Cerebellar cortex (tissue), 1 donor: ENCODE measurements at places on chromosomes 7 and 10.

GRCh38 chr7:18974803-18975202 is 142.6 kb downstream of the TWIST1 start:
- no peak for DNase-seq

DNA sequence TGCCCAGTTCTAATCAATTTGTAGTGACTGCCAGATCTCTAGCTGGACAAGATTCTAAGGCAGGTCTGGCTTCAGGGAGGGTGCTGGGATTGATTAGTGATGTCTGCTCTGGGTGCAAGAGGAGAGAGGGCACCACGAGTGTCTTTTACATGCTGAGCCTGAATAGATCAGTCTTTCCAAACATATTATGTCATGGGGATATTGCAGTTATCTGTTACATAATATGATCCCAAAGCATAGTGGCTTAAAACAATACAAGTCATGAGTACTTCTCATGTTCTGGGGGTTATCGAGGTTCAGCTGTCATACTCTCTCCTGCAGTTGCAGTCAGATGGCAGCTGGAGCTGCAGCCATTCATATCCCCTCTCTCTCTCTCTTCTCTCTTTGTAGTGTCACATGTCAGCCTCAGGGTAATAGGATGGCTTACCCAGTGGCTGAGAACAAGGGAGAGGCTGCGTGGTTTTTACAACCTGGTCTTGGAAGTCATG is 26.0 kb downstream of the SLC29A3 start:
- DNase-seq: no peak

DNA sequence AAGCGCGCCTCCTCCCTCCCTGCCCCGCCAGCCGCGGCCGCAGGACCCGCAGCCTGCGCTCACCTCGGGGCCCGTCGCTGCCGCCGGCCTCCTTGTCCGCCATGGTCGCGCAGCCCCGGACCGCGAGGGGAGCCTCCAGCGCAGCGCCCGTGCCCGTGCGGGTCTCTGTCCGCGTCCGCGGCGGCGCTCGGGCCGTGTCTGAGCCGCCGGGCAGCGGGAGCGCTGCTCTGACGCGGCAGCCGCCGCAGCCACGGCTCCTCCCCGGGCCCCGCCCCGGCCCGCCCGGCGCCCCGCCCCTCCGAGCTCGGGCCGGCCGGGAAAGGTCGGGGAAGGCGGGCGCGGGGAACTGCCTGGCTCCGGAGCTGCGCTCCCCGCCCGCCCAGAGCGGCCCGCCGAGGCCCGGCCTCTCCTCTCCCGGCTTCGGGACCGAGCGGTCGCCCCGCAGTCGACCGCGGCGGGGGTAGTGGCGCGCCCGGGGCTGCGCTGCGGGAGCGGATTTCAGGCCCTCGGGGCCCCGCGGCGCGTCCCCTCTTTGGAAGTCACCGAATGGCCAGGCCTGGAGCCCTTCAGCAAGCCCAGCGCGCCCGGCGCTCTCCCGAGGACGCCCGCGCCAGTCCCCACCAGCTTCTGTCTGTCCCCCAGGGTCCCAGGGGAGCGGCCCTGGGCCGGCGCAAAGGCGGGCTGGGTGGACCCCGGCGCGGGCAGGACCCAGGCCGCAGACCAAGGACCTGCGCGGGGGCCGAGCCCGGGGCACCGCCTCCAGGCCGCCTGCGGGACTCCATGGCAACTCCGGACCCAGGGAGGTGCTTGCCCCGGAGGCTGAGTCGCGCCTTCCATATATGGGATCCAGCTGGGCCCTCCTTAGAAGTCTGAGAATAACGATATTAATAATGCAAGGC is at the start of gene HSPA12A:
HSPA12A (minus strand) TSS at position 200 of the 899 bp plus-strand sequence; CDS start at position 103, 97 bp downstream.
- peak; percentile 57 for DNase-seq

DNA sequence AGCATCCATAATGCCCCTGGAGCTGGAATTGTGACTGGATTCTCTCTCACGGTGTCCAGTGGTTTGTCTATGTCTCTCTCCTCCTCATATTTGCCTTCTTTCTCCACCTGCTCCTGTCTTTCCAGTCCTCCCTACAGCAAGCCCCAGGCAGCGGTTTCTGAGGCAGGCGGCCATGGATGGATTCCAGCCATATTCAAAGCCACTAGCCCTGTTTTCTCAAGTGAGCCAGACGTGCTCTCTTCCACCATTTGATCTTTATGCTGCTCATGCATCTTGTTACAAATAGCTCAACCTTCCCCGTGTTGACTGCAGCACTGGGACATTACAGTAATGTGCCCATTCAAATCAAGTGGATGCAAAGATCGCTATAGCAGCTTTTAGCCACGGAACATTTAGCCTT is 387.2 kb upstream of the PODXL start:
- no peak for DNase-seq

GRCh38 chr10:126215746-126216631 is 172.3 kb downstream of the ADAM12 start:
- DNase-seq: no peak

DNA sequence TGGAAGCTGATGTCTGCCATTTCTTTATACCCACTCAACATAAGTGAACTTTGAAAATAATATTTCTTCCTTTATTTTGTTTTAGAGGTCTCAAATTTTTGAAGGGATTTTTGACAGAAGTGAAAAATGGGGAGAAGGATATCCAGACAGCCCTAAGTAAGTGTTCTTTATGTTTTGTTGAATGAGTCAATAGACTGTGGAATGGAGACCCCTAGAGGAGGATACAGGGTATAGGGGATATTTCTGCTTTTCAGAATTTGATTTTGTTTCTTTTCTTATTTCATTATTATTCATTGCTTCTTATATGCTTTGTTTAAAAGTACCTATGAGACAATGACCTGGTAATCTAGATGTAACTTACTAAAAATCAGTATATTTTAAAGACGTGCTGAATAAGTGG is 34.4 kb downstream of the PLEKHA8 start:
- peak; percentile 78 for DNase-seq

GRCh38 chr10:98033515-98033914 is 3.1 kb upstream of the CRTAC1 start:
- DNase-seq: no peak
